Naive thymus-derived CD4-positive, alpha-beta T cell (primary cell): ENCODE measurements at places on chromosomes 2 and 18. TPM values are rescaled to one million over a fixed set of nuclear protein-coding genes. Genes with fewer than 3 reads are reported as not detected.

GRCh38 chr2:202790676-202791075, 80.9 kb downstream of the ICA1L start:
- no peak for DNase-seq

DNA sequence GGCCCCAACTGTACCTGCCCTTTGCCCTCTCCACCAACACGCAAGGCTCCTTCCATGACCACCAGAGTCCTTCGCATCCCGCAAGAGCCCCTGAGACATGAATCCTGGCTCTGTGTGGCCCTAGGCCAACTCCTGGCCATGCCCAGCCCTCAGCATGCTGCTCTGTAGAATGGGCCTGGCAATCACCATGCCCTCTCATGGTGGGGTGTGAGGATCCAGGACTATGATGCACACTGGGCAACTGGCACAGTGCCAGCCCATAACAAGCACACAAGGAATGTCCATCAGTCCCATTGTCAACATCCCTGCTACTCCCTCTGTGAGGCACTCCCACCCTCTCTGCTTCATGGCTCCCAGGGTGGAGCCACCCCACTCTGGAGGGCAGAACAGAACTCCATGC, 44.7 kb downstream of the FER1L5 start:
- no peak for DNase-seq

- DNase-seq, result no peak
Measured at GRCh38 chr2:85455552-85456090, 37.1 kb downstream of the SH2D6 start.

DNA sequence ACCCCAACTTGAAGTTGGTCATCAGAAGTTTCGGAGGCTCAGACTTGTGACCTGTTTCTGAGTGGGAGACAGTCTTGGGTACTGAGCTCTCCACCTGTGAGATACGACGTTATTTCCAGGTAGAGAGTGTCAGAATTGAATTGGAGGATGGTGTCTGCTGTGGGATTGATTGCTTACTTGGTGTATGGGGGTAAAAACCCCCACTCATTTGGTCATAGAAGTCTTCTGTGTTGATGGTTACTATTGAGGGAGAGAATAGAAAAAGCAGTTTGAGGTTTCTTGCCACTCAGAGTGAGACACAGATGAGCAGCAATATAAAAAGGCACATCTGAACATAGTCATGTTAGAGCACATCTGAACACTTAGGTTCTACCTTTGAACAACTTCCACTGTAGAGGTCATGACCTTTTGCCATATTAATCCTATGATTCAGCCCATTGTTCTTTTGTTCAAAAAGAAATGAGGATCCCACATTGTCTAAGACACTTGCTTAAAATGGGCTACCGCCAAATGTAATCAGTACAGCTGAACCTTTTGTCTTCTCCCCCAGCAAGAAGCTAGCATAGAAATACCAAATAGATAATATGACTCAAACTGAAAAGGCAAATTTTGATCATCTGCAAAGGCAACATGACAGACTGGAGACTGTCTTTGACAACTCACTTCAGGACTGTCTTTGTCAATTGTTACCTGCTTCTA, 73.3 kb downstream of the NAB1 start:
- no peak for DNase-seq

- DNase-seq, result no peak
Measured at GRCh38 chr2:158131919-158132566, 30.4 kb downstream of the UPP2 start.

- no peak for DNase-seq
Measured at GRCh38 chr2:85254540-85255300, 73.1 kb downstream of the TGOLN2 start.

Gene CDH7
- not detected for polyA plus RNA-seq

Gene CENPA
- polyA plus RNA-seq, result not detected

Gene CHRNA1
- polyA plus RNA-seq, result not detected

Gene C2orf72
- polyA plus RNA-seq, result not detected

Gene COL3A1
- polyA plus RNA-seq, result not detected
